ENCODE measurements at places on chromosomes 2 and 18.

DNA sequence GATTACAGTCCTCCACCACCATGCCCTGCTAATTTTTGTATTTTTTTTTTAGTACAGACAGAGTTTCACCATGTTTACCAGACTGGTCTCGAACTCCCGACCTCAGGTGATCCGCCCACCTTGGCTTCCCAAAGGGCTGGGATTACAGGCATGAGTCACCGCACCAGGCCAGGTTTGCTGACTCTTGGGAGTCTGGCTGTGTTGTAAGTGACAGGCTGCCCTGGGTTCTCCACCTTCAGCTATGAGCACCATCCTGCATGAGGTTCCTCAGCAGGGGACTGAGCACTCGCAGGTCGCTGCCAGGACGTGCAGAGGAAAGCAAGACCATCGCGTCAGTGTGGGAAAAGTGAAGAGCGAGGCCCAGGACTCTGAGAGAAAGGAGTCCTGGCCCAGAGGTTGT is 112.6 kb upstream of the NDUFV2 start:
- no peak for DNase-seq

- no peak for DNase-seq
These were observed 33.9 kb upstream of the FOSL2 start for GRCh38 chr2:28358668-28359201.

DNA sequence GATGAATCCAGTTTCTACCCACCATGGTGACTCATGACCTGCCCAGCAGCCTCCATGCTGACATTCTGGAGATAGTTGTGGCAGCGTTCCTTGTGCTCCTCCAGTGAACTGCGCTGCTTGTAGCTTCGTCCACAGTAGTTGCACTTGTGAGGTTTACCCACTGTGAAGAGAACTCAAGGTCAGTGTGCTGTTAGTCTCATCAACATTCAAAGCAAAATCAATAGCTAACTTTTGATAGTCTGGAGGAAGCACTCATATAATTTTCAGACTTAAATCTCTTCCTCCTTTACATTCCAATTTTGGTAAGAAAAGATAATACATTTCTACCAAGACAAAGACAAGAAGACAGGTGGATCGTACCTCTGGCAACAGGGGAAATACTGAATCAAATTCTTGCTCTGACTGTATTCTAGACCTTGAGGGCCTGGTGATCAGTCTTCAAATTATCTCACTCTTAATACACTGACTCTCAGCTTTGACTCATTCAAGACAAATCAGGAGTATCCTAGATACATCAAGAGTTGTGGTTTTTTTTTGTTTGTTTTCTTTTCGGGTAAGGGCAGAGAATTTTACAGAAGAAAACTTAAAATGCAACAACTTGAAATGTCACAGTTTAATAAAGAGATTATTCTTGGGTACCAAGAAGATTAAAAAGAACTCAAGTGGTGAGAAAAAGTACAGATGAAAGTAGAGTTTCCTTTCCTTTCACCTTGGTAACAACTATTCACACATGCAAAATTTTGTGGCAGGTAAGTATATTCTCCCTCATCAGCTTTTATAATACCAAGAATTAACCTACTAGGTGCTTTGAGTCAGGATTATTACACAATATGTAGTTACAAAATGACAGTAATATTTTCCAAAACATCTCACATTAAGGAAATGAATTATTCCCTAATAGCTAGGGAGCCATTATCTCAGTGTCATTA is 129.2 kb downstream of the IKZF2 start:
- no peak for DNase-seq

- DNase-seq: no peak
These were observed 46.3 kb downstream of the FAM178B start for GRCh38 chr2:96940001-96940615.

DNA sequence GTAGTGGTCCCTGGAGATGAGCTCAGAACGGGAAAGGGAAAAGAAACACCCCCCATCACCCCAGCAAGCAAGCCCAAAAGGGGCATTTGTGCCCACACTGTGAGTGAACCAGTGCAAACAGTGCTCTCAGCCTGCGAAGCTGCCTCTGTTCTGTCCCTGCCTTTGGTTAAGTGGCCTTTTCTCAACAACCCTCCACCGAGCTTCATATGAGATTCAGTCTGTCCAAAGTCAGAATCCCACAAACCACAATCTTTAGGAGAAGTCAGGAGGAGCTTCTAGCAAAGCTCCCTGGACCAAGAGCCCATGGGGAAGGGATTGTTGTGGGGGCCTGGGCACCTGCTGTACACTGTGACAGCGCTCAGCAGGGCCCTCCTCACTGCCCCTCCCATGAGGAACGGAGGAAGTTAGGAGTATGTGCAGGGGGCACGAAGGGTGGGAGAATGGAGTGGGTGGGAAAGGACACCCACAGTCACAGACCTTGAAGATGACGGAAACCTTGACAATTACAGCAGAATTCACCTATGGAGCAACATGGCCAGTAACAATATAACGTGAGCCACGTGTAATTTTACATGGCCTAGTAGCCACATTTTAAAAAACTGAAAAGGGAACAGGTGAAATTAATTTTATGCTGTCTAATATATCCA is 119.5 kb downstream of the SMAD7 start:
- DNase-seq: no peak

DNA sequence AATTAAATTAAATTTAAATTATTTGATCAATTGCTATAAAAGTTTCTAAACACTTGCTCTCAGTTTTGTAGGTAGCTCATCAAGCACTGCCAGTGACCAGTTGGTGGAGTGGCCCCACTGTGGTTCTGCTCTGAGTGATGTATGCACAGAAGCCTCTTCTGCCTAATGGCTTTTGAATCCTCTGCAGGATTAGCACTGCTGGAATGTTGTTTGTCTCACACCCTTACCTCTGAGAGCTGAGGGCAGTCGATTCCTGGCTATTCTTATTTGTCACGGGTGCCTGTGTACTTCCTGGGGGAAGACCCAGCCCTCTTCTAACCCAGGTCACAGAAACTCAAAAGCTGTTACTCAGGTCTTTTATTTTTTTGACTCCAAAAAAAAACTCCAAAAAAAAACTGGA is 9.5 kb downstream of the CAPN14 start:
- no peak for DNase-seq

- DNase-seq: no peak
These were observed 570.8 kb upstream of the GYPC start for GRCh38 chr2:126085011-126085795.

DNA sequence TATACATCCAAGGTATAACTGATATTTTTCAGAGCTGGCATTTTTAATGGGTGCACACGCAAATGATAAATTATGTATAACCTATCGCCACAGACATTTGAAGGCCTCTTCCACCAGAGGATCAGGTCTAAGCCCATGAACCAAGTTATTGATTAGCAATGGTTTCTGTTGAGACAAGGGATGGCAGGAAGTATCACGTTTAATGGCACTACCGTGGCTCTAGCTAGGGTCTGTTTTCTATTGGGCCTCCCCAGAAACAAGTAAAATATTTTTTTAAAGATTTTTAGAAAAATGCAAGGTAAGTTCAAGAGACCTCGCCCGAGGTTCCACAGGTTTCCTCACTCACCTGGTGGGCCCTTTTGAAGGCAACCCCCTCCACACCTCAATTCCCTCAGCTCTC is 667 bp downstream of the GFPT1 start:
- DNase-seq: no peak

DNA sequence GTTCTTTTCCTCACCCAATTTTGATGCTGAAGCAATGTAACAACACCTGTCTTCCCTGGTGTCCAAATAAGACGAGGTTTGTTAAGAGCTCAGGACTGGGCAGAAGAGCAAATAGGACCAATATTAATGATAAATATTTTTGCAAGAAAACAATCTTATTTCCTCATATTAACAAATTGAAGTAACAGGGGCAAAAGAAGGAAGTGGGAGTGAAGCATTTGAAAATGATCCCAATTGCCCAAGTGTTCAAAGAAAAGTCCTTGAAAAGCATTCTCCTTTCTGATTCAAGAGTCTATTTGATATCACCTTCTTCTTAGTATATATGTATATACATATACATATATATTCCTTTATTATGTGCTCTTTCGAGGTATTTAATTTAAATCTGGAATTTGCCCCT is 418.8 kb downstream of the ARHGAP15 start:
- no peak for DNase-seq

DNA sequence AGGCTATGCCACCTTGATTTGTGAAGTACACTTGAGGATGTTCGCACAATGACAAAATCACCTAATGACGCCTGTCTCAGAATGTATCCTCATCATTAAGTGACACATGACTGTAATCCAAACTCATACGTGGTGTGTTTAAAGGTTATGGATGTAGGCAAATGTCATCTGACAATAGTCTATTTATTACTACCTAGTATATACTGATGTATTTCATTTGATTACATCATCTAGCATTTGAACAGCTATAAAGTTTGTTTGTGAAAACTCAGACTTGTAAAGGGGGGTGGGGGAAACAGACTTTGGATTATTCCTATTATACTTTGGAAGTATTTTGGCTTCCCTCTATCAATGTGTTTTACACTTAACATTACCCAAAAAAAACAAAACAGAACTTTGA is 129.9 kb downstream of the TANC1 start:
- DNase-seq: no peak

DNA sequence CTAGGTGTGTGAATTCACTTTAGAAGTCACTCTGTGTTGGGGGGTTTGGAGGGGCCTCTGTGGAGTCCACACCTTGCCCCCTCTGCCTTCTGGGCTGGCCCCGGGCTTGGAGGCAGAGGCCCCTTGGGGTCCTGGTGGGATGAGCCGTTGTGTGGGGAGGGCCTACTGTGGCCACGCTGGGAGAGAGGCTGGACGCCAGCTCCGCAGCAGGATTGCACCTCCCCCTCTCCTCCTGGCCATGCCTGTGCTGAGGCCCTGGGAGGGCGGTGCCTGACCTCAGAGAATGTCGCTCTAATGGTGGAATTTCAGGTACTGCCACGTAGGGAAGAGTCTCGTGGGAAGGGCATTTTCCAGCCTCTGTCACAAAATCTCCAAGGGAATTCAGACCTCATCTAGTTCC is 237.0 kb downstream of the ATAD2B start:
- no peak for DNase-seq

- DNase-seq: no peak
These were observed 830 bp downstream of the CYB5A start for GRCh38 chr18:74290794-74291471.

DNA sequence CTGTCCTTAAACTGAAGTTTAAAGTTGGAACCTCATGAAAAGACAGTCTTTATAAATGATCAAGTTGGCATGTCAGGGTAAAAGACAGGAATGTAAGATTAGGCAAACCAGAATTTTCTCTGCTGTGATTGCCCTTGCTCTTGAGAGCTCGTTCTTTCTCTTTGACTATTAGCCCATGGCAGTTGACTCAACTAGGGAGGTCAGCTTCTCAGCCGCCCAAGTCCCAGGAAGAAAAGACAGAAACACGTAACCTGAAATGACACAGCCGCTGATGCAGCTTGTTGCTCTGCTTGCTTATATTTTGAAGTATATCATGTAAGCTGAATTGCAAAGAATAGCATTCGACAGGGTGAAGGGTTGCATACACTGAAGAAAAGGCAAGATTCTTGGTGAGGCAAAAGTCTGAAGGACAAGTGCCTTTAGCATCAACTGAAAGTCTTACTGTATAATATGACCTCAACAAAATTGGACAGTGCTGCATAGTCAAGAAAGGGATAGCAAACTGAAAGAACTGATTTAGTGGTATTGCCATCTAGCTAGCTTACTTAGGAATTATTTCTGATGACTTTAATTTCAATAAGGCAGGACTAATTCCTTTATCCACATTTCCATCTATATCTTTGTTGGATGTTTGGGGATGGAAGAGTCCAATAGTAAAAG is 54.7 kb downstream of the ARHGAP15 start:
- no peak for DNase-seq

- no peak for DNase-seq
These were observed 1801.1 kb upstream of the CELF4 start for GRCh38 chr18:39366656-39367055.

GRCh38 chr2:160450486-160450885 is 43.1 kb downstream of the RBMS1 start:
- DNase-seq: no peak

DNA sequence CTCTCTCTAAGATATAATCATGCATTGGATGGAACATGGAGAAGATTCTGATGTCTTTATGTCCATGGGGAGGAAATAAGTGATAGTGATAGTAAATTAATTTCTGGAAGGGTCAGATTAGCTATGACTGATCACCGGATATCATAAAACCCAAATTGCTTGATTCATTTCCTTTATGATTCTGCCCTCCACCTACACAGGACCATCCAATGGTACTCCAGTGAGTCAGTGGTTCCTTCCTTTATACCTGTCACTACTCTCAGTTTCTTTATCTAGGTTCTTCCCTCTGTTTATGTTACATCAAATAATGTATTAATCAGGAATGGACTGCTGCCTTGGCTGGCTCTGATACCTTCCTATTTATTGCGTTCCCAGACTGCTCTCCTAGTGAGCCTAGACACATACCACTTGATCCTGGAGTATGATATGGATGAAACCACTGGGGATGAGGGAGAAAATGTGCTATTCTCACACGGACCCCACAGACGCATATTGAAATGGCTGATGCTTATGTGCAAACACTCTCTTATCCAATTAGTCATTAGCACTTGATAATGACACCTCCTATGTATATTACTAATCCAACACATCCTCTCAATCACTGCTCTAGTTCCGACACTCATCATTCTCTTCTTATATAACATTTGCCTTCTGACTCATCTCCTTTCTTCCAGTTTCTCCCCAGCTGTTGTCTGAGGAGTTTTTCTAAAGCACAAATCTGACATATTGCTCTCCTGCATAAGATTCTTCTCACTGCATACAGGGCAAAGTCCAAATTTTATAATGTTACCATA is 315.6 kb downstream of the INSIG2 start:
- no peak for DNase-seq

DNA sequence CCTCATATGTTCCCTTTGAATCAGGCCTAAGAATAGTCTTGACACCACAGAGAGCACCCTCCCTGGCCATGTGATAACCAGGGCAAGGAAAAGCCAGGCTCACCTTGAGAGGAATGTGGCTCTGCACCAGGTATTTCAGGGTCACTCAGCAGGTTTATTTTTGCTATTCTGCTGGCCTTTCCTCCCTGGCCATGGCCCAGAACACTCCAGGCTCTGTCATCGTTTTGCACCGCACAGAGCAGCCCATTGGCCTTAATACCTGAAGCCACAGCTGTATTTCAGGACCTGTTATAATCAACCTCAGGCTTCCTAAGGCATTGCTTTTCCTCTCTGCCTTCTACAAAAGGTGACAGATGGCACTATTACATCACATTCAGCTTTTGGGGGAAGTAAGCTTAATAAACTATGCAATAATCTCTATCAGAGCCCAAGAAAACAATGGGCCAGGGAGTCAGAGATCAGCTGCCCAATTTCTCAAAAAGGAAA is 668.3 kb downstream of the IRS1 start:
- DNase-seq: no peak

- DNase-seq: peak; percentile 36
These were observed at the start of gene MBOAT2 for GRCh38 chr2:9003616-9004337. TSS of gene MBOAT2 (minus strand) at chr2:9003684. CDS start at chr2:9003614, 70 bp downstream.

DNA sequence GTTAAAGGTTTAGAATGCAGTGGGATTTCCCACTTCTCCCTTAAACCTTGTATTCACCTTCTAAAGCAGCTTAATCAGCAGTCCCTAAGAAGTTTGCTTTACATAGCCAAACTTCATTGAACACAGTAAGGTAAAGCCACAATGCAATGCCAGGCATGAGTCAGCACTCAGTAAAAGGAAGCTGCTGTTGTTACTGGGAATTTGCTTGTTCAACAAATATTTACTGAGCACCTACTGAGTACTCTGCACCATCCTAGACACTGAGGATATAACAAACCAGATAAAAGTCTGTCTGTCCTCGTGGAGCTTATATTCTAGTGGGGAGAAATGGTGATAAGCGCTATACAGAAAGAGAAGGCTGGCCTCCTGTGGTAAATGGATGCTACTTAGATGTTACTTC is 162.7 kb downstream of the PKP4 start:
- no peak for DNase-seq

Measured in stimulated activated CD4-positive, alpha-beta T cell treated with anti-CD3 and anti-CD28 coated beads, Interleukin-1b, Interleukin-23, amount 100 ng/mL, for 1 hour (primary cell).